ENCODE measurements at places on chromosomes 6 and 20.

GRCh38 chr6:21383450-21384085 lies 210.0 kb upstream of the SOX4 start:
- DNase-seq, result no peak

DNA sequence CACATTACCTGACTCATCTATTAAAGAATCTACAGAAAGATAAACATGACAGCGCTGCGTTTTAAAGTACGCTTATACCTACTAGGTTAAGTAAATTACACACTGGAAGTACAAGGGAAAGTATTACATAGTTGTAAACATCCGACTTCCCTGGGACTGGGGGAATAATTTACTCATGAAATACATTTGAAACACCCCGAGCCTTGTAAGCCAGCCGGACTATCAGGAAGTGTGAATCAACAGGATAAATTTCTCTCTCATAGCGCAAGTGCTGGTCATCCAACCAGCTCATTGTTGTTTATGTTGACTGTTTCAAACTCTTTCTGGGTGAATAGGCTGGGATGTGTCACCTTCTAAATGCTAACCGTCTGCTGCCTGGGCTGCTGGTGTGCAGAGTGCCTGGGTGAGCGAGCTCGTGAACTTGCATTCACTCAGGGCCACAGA lies 4.9 kb downstream of the BMP6 start:
- peak; percentile 24 for DNase-seq

DNA sequence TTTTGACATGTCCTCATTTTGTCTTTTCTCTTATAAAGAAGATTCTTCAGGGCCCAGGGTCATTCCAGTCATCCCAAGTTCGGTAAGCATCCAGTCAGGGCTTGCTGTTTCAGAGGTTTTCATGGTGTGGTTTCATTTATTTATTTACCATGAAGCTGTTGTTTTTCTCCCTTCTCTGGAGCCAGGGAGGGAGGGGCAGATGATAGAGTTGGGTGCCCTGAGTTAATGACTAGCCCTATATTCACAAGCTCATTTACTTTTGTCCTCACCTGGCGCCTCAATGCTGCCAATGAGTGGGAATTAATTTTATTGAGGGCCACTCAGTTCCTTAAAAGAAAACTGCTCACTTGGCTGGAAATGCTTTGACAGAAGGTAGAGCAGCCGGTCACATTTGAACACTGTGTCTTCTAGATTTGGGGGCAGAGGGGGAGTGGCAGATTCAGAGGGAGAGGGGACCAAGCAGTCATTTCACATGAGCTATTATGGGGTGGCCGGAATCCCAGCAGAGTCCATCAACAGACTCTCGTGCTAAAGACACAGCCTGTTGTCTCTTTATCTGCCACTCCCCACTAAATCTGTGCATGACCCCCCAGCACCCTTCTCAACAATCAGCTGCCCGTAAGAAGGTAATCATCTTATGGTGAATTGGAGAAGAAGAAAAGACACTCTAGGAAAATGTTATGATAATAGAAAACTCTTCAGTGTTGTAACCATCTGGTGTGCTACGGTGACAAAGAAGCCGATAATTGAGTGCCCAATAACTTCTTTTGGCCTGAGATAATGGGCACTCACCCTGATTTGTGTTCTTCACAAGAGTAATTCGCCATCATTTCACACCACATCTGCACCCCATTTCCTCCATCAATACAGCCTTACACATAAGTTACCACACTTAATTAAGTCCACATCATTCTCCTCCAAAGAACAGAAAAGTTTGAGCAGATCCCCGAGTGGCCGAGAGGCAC lies 573.5 kb upstream of the JAG1 start:
- no peak for DNase-seq

DNA sequence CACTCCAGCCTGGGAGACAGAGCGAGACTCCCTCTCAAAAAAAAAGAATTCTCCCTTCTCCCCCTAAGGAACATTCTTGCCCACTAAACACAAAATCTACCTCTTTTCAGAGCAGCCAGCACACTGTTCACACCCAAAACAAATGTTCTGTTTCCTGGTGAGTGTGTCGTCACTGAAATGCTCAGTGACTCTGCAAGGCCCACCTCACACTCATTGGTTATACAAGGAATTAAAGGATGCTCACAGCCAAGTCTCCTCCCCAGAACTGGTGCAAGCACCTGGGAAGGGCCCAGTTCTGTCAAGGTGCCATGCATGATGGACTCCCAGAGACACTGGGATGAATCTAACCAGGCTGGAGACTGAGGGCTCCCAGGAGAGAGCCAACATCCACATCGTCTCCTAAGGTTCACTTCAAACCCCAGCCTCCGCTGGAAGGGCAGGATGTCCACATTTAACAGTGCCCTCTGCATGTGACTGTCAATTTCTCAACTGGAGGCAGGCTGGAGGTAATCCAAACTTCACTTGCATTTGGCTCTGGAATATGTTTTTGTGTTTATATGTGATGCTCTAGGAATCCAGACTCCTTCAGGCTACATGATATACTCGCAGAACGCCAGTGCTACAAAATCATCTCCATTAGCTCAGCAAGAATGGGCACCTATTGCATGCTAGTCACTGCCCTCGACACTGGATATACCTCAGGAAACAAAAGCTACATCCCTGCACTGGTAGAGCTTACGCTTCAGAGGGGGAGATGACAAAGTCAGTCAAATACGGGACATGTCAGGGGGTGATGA lies 7.1 kb downstream of the RRBP1 start:
- DNase-seq, result no peak

DNA sequence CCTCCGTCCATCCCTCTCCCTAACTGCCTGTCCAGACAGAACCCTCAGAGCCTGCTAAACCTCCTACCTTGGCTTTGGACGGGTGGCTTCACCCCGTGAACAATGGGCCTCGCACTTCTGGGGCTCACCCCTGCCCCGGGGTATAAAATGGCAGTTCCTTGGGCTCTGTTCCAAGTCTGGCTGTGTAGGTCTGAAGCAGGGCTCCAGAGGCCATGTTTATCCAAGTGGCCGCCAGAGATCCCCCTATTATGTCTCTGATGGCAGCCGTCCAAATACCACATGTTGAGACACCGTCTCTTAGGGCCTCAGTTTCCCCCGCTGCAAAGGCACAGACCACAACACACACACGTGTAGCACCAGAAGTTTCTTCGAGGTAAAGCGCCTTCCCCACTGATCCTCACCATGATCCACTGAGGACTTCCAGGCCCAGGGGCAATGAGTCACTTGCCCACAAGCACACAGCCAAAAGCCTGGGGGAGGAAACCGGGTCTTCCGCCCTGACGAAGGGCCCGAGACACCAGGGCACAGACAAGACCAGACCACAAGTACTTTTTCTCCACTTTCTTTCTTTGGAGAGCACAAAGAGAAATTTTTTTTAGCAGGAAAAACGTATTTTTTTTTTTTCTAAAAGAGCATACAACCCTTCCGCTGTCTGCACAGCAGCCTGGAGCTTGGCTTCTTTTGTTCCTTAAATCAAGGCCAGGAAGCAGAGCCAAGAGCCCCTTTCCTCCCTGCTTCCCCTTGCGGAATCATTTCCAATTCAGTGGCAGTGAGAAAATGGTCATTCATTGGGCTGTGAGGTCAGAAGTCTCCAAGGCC lies 11.8 kb downstream of the CPNE5 start:
- peak; percentile 95 for DNase-seq

- no peak for DNase-seq
Measured at GRCh38 chr6:4965562-4966389, 38.1 kb downstream of the RPP40 start.

DNA sequence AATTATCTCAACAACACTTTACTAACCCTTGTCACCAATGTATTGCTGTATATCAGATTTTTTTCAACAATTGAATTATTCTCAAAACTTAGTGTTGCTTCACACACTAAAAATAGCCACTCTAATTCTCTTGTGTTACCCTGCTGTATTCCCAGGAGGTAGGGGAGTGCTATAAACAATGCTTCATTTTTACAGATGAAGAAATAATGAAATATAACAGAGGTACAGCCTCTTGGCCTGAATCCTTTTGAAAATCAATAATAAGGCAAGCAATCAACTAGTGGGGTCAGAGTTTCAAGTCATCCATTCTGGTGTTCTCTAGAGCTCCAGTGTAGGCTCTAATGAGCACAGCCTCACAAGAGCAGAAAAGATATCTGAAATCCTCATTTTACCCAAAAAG lies 10.9 kb downstream of the HIVEP2 start:
- DNase-seq, result no peak

DNA sequence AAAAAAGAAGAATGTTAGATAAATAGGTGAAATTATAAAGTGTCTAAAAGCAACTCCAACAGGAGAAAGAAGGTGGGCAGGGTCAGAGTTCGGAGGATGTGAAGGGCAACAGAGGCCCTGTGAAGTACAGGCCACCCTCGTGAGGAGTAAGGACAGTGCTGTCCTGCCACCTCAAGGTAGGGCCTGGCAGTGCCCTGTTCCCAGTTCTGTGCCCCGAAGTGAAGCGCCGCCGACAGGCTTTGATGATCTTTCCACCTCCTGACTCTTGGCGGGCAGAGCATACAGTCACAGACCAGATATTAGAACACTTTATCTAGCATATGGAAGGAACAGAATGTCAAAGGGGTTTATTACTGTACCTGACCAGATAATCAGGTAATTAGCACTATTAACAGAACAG lies 75.8 kb downstream of the GJA10 start:
- DNase-seq, result no peak

DNA sequence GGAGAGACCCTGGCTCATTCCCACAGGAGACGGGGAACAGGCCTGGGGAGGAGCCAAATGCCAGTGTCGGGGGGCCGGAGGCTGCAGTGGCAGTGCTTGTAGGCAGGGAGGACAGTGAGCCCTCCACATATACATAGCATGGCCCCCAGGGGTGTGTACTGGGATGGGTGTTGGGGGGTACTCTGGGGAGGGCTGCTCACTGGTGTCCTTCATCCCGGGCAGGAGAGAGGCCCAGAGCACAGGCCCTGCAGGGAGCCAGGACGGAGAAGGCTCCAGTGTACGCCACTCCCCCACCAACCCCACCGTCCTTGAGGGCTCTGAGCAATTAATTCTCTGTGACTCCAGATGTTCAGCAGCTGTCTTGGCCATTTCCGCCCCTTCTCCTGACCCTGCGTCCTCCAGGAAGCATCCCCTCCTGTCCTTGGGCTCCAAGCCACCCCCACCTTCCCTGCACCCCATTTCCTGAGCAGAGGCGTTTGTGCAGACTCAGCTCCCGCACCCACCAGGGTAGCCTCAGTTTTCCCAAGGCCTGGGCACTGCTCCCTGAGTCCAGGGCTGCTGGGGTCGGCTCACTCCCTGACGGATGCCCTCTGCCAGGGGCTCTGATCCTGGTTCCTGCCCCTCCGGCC lies 3.4 kb upstream of the ABHD16B start:
- peak; percentile 22 for DNase-seq

DNA sequence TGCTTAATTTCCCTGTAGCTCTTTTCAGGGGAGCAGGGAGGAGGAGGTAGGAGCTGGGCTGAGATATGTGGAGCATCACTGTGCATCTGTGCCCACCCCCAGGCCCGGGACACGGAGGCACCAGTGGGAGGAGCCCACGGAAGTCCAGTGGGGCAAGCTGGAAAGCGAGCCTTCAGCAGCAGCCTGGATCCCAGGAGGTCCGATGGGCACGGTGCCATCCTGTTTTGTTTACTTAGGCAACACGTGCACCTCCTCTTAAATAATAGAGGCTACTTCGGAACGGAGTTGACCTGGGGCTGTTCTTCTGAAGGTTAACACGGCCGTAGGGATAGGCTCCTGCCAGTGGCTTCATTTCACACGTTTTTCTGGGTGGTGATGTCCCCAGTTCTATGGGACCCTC lies 51.6 kb downstream of the CDH4 start:
- DNase-seq, result no peak

DNA sequence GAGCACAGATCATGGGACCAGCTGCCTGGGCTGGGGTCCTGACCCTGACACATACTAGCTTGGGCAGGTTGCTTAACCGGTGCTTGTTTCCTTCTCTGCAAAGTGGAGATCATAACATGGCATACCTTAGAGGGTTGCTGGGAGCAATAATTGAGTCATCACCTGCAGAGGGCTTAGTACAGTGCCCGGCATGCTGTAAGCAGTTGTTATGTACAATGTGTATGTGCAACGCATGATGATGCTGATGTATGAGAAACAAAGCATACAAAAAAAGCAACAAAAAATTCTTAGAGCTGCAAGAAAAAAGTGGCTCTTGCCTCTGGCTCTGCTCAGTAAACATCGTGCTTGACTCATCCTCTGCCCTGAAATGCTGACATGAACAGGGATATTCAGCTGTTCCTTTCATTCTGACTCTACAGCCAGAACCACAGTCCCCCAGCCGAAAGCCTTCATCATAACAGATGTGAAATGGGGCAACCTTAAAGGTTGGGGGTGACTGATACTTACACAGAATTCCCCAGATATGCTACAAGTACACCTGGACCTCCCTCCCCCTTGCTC lies 91.7 kb downstream of the CLIC5 start:
- peak; percentile 68 for DNase-seq

DNA sequence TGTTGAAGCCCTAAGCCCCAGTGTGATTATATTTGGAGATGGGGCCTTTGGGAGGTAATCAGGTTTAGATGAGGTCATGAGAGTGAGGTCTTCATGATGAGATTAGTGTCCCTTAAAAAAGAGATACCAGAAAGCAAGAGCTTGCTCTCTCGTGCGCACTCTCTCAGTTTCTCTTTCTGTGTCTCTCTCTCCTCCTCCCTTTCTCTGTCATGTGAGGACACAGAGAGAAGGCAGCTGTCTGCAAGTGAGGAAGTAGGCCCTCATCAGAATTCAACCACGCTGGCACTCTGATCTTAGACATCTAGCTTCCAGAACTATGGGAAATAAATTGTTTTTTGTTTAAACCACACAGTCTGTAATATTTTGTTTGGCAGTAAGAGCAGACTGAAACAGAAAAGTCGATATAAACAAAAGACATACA lies 180.5 kb downstream of the IBTK start:
- DNase-seq, result peak; percentile 21

DNA sequence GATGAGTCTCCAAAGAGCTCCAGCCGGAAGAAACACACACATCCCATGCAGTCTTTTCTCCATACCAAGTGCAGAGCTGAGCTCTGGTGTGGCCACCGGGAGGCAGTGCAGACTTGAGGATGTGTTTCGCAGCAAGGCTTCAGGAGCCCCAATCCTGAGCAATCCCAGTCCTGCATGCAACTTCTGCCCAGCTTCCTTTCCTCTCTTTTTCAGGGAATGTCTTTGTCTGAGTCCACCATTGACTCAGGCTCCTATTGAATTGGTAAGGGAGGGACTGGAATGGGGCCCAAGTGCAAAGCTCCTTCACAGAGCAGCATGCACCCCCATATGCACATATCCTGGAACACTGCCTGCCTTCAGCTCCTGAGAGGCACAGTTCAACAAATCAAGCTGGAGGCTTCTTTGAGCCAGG lies 50.5 kb upstream of the ASIP start:
- peak; percentile 79 for DNase-seq
